ENCODE measurements at places on chromosomes 12 and 14.

DNA sequence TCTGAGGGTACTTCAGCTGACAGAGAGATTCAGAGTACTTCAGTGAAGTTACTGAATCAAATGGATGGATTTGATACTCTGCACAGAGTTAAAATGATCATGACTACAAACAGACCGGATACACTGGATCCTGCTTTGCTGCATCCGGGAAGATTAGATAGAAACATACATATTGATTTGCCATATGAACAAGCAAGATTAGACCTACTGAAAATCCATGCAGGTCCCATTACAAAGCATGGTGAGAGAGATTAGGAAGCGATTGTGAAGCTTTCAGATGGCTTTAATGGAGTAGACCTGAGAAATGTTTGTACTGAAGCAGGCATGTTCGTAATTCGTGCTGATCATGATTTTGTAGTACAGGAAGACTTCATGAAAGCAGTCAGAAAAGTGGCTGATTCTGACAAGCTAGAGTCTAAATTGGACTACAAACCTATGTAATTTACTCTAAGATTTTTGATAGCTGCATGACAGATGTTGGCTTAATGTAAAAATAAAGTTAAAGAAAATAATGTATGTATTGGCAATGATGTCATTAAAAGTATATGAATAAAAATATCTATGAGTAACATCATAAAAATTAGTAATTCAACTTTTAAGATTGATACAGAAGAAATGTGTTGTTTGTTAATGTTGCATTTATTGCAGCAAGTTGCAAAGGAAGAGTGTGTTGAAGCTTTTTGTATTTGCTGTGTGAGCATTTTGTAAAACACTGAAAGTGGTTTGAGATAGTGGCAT, 136.1 kb upstream of the RAP1B start:
- DNase-seq: no peak

DNA sequence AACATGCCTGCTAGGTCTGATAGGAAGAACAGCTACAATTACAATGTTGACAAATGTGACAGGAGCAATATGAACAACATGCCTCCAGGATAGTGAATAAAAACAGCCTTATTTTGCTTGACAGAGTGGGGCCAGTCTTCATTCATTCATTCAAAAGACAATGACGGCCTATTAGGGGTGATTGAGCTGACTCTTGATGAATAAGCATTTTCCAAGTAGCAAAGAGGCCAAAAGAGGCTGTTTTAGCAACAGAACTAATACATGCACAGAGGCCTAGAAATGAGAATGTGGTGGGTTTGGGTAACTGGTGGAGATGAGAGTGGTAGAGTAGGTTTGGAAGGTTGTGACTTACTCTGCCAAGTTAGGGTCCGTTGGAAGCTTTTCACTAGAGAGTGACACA, 138.3 kb downstream of the APAF1 start:
- no peak for DNase-seq

DNA sequence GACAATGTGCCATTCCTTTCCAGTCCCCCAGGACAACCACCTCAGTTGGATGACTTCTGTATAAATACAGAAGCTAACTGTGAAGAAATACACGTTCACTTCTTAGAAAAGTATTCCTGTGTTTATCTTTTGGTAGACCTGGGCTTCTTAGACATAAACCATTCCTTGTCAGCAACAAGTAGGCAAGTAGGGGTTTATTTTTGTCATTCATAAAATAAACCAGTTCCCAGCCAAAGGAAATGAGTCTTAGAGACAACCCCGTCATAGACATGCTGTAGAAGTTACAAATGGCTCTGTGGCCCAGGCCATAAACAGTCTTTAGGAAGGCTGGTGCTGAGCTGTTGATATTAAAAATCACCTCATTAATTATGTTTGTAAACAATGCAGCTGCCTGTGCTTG, 243.2 kb downstream of the SPTSSA start:
- no peak for DNase-seq

- no peak for DNase-seq
These were observed 85.1 kb upstream of the ARHGAP5 start for GRCh38 chr14:31992011-31992447.

GRCh38 chr14:92696366-92696765, 52.1 kb downstream of the LGMN start:
- DNase-seq: no peak

Measured in NCI-H2227 treated with DMSO at 0.1 percent for 48 hours (cell line).